ENCODE measurements at places on chromosomes 3 and 15. TPM values are rescaled to one million over a fixed set of nuclear protein-coding genes. Genes with fewer than 3 reads are reported as not detected.

GRCh38 chr3:108060331-108060730 is 30.5 kb downstream of the CD47 start:
- DNase-seq = no peak

- DNase-seq = peak; percentile 71
These were observed 3.8 kb upstream of the OR4F15 start for GRCh38 chr15:101808201-101808600.

DNA sequence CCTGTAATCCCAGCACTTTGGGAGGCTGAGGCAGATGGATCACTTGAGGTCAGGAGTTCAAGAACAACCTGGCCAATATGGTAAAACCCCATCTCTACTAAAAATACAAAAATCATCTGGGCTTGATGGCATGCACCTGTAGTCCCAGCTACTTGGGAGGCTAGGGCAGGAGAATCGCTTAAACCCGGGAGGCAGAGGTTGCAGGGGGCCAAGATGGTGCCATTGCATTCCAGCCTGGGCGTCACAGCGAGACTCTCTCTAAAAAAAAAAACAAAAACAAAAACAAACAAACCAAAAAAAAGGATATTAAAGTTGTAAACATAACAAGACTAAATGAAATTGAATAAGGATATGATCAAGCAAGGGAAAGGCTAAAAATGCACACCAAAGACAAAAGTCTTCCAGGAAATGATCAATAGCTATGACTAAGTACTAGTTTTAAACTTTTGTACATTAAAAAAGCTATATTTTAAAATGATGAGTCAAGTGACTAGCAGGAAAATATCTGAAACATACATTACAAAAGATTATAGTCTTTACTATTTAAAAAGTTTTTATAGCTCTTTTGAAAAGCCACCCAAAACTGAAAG is 28.6 kb downstream of the KLHL6 start:
- DNase-seq = no peak

ADGRG7 gene
- total RNA-seq = not detected

PCOLCE2 gene
- 7.7 TPM for total RNA-seq
